ENCODE measurements at places on chromosomes 11 and 22.

- DNase-seq = no peak
Observed at GRCh38 chr11:95907476-95907875, 16.4 kb downstream of the MTMR2 start.

GRCh38 chr11:126282736-126283591, at the start of gene TIRAP:
TIRAP (plus strand) TSS chr11:126283093; CDS start chr11:126290895, 7,802 bp downstream.
- DNase-seq = peak; percentile 82

GRCh38 chr22:45910928-45911467, 66.0 kb downstream of the WNT7B start:
- DNase-seq = no peak

DNA sequence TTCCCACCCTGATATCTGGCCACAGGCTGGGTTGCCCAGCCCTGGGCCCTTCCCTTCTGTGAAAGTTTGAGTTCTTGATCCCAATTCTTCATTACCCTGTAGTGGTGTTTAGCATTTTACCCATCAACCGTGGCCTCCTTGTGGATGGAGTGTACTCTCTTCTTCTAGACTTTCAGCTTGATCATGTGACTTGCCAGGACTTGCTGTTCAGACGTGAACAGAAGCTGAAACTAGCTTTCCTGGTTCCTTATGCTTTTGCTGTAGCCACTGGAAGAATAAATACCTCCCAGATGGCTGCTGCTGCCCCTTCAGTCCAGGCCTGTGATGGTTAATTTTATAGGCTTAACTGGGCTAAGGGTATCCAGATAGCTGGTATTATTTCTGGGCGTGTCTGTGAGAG, 32.7 kb upstream of the DAGLA start:
- no peak for DNase-seq

- DNase-seq = peak; percentile 22
Observed at GRCh38 chr22:35589071-35589755, 27.9 kb downstream of the MB start.

DNA sequence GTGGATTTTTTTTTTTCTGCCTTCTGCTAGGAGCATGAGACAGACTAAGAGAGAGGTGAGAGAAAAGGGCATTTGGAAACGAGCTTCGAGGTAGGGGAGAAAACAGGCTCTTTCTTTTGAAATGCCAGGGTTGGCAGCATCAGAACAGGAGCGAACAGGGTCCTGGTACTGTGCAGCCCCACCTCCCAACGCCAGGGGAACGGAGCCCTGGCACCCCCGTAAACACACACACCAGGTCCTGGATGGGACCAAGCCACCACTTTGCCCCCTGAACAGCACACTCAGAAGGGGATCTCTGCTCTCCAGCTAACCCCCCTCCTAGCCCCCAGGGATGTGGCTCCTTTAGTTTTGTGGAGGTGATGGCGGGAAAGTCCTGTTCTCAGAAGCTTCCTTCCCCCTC, 127.1 kb downstream of the CTTN start:
- DNase-seq = no peak

- peak; percentile 9 for DNase-seq
Observed at GRCh38 chr22:46934746-46935491, 172.5 kb downstream of the TBC1D22A start.

DNA sequence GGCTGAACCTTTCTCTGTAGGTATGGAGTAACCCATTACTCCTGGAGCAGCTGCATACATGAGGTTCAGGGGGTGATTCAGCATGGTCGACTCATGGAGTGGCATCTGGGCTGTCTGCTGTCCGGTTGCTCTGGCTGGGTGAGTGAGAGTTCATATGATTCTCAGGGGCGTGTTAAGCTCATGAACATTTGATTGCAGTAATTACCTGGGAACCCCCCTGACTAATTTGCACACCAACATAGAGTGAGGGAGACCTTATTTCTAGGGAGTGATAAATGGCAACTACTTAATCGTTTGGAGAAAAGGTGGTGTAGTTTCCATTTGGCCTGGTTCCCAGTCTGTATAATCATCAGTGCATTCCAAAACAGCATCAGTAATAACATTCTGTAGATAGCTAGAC, 661.9 kb downstream of the ETS1 start:
- peak; percentile 44 for DNase-seq

- DNase-seq = peak; percentile 95
Observed at GRCh38 chr11:67464411-67465188, 4.5 kb downstream of the TMEM134 start.

GRCh38 chr11:45927684-45928413, 5.4 kb downstream of the LARGE2 start:
- DNase-seq = no peak

GRCh38 chr11:44527476-44527875, 38.0 kb upstream of the CD82 start:
- DNase-seq = no peak

DNA sequence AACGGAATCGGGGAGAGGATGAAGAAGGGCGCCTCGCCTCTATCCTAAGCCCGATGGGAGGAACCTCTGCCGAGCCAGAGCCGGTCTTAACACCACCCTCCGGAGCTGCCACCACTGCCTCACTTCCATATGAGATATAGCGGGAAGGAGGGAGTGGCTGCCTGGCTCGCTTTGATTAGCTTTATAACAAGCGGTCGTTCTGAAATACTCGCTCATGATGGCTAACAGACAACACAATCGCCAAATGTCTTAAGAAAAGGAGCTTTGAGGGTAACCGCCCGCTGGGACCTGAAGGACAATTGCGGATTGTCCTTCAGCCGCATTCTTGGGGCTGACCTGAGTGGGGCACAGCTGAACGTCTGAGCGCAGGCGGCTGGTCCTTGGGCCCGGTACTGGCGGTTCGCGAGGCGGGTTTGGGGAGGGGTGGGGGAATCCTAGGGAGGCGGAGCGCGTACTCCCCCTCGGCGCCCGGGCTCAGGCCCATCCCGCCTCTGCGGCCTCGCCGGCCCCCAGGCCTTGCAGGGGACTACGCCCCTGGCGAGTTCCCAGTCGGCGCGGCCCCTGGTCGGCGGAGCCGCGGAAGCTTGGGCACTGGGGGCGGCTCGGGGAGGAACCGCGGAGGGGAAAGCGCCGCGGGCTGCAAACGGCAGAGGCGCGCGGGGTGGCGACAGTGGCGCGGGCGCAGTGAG, at the start of gene PLAAT5:
Gene PLAAT5 (minus strand): TSS at position 617 of the 689 bp plus-strand sequence. CDS start 133 bp downstream, at position 484.
- DNase-seq = no peak

- DNase-seq = no peak
Observed at GRCh38 chr11:79200398-79201070, 240.3 kb downstream of the TENM4 start.

- DNase-seq = peak; percentile 39
Observed at GRCh38 chr22:42283278-42284201, 13.1 kb upstream of the TCF20 start.

GRCh38 chr11:9277176-9277575, 12.0 kb upstream of the DENND5A start:
- DNase-seq = no peak

DNA sequence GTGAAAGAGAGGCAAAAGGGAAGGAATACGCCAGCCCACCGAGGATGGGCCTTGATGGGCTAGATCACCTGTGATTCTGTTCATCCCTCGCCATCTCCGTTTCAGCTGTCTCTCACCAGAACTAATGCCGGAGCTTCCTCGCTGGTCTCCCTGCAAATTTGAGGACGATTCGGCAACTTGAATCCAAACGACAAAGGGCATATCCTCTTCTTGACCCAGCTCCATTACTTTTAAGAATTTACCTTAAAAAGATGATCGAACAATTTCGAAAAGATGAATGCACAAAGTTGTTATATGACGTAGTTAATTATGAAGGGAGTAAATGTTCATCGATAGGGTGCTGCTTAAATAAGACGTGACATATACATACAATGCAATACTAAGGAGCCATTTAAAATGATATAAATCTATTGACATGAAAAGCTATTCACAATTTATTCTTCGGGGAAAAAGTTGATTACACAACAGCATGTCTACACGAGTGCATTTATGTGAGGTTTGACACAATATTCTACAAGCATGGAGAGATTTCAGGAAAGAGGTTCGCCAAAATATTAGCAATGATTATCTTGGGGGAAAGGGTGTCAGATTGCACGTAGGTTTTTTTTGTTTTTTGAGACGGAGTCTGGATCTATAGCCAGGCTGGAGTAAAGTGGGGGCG, 937 bp upstream of the FAM168A start:
- peak; percentile 20 for DNase-seq

- DNase-seq = no peak
Observed at GRCh38 chr11:10674440-10674855, 19.1 kb downstream of the IRAG1 start.

DNA sequence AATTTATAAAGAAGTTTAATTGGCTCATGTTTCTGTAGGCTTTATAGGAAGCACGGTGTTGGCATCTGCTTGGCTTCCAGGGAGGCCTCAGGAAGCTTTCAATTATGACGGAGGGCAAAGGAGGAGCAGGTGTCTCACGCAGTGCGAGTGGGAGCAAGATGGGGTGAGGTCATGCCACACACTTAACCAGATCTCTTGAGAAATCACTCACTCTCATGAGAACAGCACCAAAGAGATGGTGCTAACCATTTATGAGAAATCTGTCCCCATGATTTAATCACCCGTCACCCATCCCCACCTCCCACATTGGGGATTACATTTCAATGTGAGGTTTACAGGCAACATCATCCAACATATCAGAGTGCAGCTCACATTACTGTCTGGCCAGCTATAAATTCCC, 103.5 kb downstream of the ARHGAP8 start:
- no peak for DNase-seq

DNA sequence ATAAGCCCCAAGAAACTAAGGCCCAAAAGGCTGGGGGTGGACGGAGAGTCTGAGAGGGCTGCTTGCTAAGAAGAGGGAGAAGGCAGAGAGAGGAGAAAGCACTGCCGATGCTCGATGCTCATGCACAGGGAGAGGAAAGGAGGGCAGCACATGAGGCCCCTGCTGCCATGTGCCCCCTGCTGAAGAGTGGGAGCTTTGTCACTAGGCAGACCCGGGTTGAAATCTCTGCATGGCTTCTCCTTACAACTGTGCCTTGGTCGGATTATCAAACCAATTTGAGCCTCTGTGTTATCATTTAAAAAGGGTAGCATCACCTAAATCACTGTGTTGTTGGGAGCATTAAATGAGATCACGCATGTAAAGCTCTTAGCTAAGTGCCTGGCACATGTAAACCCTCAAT, 330.5 kb downstream of the NXPE2 start:
- no peak for DNase-seq

- peak; percentile 61 for DNase-seq
Observed at GRCh38 chr11:123702139-123702538, 39.3 kb downstream of the ZNF202 start.

DNA sequence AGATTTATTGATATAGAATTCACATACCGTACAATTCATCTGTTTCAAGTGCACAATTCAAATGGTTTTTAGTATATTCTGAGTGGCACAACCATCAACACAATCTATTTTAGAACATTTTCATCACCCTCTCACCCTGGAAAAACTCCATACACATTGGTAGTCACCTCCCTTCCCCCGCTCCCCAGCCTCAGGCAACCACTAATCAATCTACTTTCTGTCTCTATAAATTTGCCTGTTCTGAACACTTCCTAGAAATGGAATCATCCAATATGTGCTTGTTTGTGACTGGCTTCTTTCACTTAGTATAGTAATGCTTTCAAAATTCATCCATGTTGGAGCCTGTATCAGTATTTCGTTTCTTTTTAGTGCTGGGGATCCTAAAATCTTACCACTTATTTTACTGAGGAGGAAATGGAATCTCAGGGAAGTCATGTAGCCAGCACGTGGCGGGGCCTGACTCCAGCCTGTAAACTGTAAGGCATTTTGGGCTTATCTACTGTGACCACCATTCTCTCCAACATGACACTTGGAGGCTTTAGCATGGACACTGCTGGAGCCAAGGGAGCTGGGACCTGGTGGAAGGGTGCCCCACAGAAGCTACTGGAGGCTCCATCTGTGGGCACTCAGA, 905 bp upstream of the UCP3 start:
- DNase-seq = no peak

DNA sequence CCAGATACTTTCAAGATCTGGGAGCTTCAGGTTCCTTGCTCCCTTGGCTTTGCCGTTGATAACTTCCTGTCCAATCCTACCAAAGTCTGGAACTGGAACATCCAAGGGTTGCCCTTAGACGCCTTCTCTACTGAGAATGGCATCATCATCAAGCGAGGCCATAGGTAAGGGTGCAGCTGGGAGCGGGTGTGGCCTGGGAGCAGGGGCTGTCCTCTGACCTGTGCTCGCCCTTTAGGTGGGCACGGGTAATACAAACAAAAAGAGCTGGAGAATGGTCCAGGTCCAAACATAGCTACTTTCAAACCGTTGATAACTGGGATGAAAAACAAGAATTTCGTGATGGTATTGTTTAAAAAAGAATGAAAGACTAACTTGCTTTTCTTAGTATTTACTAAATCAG, 25.0 kb downstream of the CASP12 start:
- peak; percentile 4 for DNase-seq

DNA sequence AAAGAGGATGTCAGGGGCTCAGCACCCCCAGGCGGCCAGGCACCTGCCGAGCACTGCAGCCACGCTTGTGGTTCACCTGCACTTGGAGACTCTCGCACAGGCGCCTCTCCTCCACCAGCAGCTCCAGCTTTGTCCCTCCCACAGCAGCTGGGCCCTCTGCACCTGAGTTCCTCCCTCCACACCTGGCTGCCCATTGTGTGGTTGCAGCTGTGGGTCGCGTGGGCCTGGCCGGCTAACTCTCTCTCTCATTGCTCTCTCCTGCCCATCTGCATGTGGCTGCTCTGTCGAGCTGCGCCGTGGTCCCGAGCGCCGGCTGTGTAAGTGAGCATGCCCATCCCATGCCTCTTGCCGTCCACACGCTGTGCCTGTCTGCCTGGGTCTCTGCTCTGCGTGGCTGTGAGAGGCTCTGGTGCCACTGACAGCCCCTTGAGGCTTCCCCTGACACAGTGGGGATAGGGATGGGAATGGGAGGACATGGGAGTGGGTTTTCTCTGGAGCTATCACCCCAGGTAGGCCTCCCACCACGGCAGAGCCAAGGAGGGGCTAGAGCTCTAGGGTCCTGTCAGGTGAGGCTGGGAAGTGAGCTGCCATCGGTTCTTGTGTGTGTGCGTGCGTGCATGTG, 8.5 kb upstream of the ACR start:
- peak; percentile 80 for DNase-seq

- no peak for DNase-seq
Observed at GRCh38 chr11:40095446-40095845, 1364.0 kb downstream of the LRRC4C start.

GRCh38 chr11:65505466-65506289, 6.8 kb downstream of the MALAT1 start:
- DNase-seq = peak; percentile 72

GRCh38 chr11:95256321-95256779, 25.3 kb upstream of the SESN3 start:
- DNase-seq = no peak

- no peak for DNase-seq
Observed at GRCh38 chr22:45968751-45969413, 8.1 kb downstream of the WNT7B start.

GRCh38 chr11:128219731-128220120, 367.6 kb downstream of the ETS1 start:
- no peak for DNase-seq

GRCh38 chr11:14969901-14970323, 2.2 kb downstream of the CALCA start:
- no peak for DNase-seq

DNA sequence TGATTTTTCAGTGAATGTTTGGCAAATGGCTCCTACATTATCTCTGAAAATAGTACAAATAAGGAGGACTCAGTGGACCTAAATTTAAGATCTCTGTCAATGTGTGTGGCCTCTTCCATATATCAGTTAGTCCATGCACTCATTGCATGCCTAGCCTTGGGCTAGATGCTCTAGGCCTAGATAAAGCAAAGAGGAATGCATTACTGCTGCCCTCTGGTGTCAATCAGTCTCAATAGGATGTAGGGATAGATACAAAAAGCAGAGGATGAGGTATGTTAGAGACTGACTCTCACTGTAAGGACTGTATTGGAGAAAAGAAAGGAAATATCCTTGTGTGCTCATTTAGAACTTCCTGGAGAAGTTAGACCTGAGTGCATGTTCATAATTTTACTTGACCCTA, 42.0 kb downstream of the MS4A2 start:
- peak; percentile 26 for DNase-seq

Measured in NCI-H69 (cell line).